ENCODE measurements at places on chromosomes 1 and 21.

DNA sequence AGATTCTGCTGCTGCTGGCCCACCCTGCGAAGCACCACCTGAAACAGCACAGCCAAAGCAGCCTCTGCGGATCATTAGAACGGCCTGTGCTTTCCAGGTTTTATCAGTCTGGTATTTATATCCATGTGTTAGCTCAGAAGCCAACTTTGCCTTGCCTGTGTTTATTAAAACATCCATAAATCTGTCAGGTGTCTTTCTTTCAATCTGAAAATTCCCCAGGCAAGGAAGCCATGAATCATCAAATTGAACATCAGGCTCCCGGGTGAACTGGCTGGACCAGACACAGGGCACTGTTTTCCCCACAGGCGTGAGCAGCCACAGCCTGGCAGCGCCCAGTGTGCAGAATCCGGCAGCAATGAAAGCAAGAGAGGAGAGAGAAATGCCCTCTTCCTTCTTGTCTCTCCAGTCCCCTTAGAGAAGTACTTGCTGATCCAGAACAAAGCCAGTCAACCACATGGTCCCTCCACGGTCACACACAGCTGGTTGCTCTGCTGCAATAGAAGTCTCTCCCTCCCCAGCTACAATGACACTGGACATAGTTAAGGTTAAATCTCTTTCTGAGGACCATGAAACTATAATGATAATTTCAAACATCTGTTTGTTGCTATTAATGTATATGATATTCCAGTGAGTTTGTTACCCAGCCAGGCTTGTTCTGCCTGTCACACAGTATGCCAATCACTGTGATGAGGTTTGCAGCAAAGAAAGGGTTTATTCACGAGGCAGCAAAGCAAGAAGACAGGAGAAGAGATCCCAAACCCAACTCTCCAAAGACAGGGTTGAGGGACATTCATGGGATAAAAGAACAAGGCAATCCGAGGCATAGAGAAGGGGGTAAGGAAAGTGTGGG lies 212.1 kb upstream of the FMN2 start:
- no peak for DNase-seq

- peak; percentile 43 for DNase-seq
Measured at GRCh38 chr1:167492481-167492910, 25.8 kb downstream of the CD247 start.

GRCh38 chr1:164443166-164443565 lies 115.8 kb upstream of the PBX1 start:
- DNase-seq: no peak

- DNase-seq: no peak
Measured at GRCh38 chr1:78045926-78046778, at the start of gene GIPC2. TSS of gene GIPC2 (plus strand) at chr1:78045966. CDS start at chr1:78046095, 129 bp downstream.

- DNase-seq: no peak
Measured at GRCh38 chr1:30386156-30386926, 337.0 kb downstream of the MATN1 start.

GRCh38 chr1:91499346-91499745 lies 1.3 kb upstream of the CDC7 start:
- no peak for DNase-seq

- no peak for DNase-seq
Measured at GRCh38 chr1:70966018-70966638, 81.5 kb downstream of the PTGER3 start.

DNA sequence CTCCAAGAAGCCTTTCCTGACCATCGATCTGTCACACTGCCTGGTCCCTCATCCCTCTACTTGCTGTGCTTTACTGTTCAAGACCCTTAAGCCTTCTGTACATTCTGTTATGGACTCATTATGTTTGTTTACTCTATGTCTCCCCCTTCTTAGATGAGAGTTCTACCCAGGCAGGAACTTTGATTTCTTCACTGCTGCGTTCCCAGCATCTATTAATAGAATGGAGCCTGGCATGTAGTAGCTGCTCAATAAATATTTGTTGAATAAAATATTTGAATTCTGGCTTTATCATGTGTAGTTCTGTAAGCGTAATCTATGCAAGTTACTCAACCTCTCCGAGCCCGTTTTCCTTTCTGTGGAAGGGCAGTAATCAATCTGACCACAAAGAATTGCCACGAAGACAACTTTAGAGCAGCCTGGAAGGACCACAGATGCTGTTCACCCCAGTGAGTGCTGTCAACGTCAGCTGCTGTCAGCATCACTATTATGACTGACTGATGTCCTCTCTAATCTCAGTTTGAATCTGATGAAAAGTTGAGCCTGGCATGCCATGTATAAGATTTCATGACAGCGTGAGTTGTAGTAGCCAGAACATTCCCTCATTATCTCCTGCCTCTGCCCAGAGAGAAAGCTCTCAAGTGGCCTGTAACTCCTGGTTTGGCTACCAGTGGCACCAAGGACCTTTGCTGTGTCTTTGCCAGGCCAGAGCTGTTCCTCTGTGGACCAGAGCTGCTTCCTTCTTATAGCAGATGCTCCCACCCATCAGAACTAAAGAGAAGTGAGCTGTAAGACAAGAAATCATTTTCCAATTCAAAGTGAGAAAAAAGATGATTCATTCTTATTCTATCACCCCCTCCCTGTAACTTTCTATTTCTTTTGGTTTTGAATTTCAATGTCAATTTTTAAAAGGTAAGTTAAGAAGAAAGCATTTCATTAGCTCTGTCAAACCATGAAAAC lies 94.5 kb downstream of the PRDM2 start:
- DNase-seq: no peak

GRCh38 chr21:14716761-14717396 lies 170.8 kb upstream of the SAMSN1 start:
- no peak for DNase-seq

DNA sequence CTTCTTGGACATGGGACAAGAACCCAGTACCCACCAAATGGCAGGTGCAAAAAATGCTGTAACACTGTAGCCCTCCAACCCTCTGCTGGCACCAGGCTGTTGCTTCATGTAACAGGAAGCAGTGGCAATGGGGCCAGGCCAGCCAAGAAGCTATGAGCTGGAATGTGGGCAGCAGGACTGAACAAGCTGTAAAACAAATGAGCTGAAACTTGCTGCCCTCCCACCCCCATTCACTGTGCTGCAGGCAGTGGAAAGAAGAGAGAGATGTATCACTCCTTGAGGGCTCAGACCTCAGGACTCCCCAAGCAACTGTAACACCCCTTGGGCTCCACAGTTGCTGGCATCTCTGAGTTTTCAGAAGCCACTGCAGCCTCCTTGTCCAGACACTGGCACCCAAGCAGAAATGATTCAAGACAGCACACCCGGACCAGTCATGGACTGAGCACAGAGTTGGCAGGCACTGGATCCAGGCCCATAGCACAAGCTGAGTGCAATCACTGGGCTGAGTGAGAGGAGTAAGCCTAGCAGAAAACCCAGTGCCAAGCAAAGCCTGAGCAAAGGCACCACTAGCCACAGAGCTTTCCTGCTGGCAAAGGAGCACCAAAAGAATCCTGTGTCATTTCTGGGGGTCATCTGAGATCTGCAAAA lies 321.4 kb upstream of the CXADR start:
- no peak for DNase-seq

DNA sequence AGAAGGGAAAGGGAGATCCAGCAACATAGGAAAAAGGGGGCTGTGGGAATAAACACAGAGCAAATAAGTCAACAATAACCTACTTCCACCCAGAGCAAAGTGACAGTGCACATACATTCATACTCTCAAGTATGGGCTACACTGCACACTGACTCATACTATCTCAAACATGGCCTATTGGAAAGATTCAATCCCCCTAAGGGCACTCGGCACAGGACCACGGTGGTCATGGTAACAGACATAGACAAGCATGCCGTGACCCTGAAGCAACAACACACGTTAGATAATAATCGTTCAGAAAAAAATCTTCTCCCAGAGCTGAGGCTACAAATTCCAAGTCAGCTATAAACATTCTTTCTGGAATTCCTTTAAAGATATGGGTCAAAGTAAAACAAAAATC lies 16.8 kb upstream of the JAK1 start:
- no peak for DNase-seq

GRCh38 chr1:91777196-91777595 lies 108.8 kb downstream of the TGFBR3 start:
- DNase-seq: no peak

GRCh38 chr1:180236698-180237509 lies 6.8 kb downstream of the LHX4 start:
- DNase-seq: no peak

GRCh38 chr1:76725864-76726619 lies 141.2 kb upstream of the ST6GALNAC5 start:
- DNase-seq: no peak

GRCh38 chr1:24311234-24311633 lies 7.9 kb upstream of the GRHL3 start:
- DNase-seq: no peak

GRCh38 chr1:79472067-79472656 lies 465.6 kb upstream of the ADGRL4 start:
- no peak for DNase-seq

GRCh38 chr1:212613440-212614335 lies 5.1 kb downstream of the ATF3 start:
- DNase-seq: no peak

DNA sequence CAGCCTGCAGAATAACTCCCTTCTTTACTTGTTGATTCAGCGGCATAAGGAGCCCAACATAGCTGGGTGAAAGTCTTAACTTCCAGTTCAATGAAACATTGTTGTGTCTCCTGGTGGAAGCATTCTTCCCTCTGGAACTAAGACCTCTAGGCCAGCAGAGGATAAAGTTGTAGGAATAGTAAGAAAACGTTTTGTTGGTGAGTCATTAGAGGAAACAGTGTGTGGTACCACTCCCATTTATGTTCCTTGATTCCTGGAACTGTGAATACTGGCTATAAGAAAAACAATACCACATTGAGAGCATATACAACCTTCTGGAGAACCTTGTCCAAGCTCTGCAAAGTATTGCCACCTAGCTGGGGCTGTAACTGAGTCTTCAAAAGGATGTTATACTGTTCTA lies 737.4 kb upstream of the ZP4 start:
- no peak for DNase-seq

- DNase-seq: no peak
Measured at GRCh38 chr1:52305417-52306226, 60.4 kb downstream of the CC2D1B start.

- DNase-seq: no peak
Measured at GRCh38 chr1:228825840-228826484, 90.7 kb downstream of the RHOU start.

DNA sequence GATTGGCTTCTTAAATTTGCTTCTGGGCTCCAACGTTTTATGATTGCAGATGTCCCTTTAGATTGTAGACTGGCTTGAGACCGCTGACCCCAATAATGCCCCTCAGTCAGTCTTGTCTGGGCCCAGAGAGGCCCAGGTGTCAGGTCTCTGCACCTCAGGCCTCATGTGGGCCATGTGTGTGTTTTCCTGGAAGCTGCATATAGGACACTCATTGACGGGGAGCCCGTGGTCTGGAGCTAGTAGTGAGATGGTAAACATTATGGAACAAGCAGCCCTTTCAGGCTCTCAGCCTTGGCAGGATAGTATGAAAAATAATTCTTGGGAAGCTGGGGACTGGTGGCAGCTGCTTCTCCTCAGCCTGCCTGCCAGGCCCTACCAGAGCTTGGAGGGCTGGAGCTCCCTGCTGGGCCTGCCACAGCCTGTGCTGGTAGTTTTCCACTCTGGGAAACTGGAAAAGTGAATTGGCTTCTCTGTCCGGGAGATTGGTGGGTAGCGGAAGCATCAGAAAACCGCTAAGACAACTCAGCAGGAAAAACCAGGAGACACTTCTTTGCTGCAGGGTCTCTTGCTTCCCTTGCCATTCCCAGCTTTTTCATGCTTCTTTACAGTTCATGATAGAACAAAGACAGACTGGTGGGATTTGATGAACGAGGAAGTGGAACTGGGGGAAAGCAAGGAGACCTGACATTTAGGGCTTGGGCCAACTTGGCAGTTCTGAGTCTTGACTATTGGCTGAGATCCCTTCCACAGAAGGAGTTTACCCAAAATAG lies 57.8 kb upstream of the HSD17B7 start:
- no peak for DNase-seq
